ENCODE measurements at places on chromosomes 5 and 9. TPM values are rescaled to one million over a fixed set of nuclear protein-coding genes. Genes with fewer than 3 reads are reported as not detected.

DNA sequence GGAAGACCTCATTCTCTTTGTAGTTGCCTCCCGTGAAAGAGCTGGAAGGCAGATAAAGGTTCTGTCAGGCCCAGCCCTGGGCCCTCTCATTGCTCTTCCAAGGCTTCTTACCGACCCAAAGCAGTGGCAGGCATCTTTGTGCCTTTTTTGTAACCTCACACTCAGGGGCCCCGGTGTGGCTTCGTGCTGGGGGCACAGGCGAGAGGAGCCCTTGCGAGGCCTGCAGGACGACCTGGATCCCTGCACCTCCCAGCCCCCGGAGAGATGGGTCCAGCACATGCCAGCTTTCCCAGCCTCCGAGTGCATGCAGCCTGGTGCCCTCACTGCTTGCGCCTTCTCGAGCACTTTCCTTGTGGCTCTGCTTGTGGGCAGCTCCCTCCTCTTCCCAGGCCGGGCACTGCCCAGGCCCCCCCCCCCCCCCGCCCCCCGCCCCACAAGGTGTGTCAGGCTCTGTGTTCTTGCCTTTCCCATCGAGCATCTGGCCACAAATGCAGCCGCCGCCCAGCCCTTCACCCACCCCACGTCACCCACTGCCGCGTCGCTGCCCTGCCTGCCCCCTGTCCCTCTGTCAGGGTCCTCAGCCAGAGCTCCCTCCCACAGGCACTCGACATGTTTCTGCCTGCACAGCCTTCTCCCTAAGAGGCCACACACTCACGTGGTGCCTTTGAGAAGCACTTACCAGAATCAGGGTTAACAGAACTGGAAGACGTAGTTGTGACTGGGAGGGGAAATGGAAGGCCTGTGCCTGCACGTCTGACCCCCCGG, 63.7 kb upstream of the CACNA1B start:
- H3K27ac ChIP-seq = no peak overlapping the region
- DNase-seq = no peak
- no peak overlapping the region for H3K4me3 ChIP-seq
- peaks cover 88% of the 10 kb centered on the region for H3K36me3 ChIP-seq
- H3K4me1 ChIP-seq = no peaks in the 10 kb centered on the region
- H3K27me3 ChIP-seq = no peaks in the 10 kb centered on the region

- no peak overlapping the region for H3K27ac ChIP-seq
- H3K4me1 ChIP-seq = no peaks in the 10 kb centered on the region
- no peak overlapping the region for H3K4me3 ChIP-seq
- peaks cover 5% of the 10 kb centered on the region for H3K36me3 ChIP-seq
- H3K27me3 ChIP-seq = no peaks in the 10 kb centered on the region
Observed at GRCh38 chr9:99138424-99139284, 33.7 kb downstream of the TGFBR1 start.

DNA sequence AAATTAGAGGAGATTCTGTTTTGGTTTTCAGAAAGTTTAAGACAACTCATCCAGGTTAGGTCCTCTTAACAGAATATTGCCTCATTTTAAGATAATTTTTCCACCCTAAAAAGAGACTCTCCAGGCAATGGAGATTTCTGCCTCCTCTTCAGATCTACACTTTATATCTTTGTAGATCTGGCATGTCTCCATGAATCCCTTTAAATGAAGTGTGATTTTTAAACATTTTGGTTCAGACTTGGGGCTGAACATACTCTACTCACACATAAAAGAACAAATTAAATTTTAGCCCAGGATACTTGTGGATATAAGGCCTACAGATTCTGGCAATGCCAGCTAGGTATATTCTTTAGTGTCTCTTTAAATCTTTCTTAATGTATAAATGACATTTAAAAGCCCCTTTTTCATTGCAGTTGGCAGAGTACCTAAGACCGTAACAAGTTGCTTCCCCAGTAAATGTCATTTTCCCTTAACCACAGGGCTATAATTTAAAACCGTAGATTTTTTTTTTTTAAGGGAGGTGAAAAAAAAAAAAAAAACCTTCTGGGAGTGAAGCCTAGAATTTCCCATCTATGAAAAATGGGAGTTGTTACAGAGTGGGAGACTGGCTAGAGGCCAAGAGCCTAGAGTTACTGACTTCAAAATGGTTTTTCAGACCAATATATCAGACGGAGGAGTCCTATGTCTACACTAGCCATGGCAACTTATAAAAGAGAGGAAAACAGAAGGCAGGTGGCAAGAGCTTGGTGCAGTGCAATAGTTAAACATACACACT, 207.8 kb upstream of the TARS1 start:
- no peak overlapping the region for H3K4me3 ChIP-seq
- H3K27ac ChIP-seq = no peak overlapping the region
- H3K36me3 ChIP-seq = no peaks in the 10 kb centered on the region

DNA sequence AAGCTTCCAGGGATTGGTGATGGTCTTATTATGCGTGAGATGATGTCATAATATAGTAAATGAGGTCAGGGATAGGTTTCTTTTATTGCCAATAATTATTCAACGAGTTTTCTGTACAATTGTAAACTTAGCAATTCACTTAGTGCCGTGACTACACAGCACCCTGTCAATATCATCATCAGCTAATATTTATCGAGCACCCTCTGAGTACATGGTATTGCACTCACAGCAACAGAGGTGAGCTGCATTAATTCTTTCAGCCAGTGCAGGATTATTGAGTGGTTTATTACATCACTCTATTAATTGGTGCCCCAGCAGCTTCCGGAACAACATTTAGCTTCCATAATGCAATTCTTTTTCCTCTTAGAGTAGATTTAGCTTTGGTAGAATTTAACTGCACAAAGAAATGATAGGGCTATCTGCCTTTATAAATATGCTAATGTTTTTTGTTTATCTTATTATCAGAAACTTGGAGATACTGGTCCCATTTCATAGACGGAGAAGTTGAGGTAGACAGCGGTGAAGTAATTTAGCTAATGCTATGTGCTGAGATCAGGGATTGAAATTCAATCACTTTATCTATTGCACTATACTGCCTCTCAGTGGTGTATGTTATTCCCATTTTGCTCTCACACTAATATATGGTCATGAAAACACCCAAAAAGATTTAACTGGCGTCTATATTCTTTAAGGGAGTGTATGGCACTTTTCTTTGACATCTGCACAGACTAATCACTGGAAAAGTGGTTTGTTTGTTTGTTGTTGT, 726.1 kb upstream of the WWC1 start:
- no peaks in the 10 kb centered on the region for H3K36me3 ChIP-seq
- no peaks in the 10 kb centered on the region for H3K4me1 ChIP-seq
- H3K27ac ChIP-seq = no peak overlapping the region
- no peaks in the 10 kb centered on the region for H3K27me3 ChIP-seq
- DNase-seq = no peak

- H3K27ac ChIP-seq = no peak overlapping the region
- no peaks in the 10 kb centered on the region for H3K36me3 ChIP-seq
- H3K4me1 ChIP-seq = peaks cover 3% of the 10 kb centered on the region
- no peak for DNase-seq
Observed at GRCh38 chr9:108244686-108245085, 611.1 kb downstream of the ACTL7B start.

- no peaks in the 10 kb centered on the region for H3K4me1 ChIP-seq
- H3K36me3 ChIP-seq = no peaks in the 10 kb centered on the region
- no peak overlapping the region for H3K4me3 ChIP-seq
Observed at GRCh38 chr5:71810023-71810422, 90.9 kb downstream of the CARTPT start.

DNA sequence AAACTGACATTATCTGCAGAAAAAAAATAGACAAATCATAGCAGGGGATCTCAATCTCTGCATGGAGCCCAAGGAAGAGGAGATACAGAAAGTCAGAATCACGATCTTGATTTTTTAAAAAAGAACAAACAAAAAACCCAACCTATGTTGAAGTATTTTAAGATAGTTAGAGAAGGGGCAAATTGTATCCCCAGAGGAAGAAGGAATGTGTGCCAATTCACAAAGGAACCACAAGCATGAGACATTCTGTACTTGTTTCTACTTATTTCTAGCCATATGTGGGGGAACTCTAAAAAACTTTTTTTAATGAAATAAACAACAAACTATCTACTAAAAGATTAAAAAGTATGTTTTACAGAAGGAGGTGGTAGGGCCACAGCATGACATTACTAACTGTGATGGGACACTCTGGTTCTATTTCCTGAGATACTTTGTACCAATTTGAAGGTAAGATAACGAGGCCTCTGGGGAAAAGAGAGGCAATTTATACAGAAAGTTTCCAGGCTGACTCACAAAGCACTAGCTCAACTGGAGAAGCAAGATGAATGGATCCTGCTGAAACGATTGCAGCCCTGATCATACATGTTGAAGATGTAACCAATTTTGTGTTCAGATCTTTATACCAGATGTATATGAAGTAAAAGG, 22.5 kb downstream of the RANBP3L start:
- H3K36me3 ChIP-seq = no peaks in the 10 kb centered on the region
- no peaks in the 10 kb centered on the region for H3K4me1 ChIP-seq
- H3K27me3 ChIP-seq = no peaks in the 10 kb centered on the region

DNA sequence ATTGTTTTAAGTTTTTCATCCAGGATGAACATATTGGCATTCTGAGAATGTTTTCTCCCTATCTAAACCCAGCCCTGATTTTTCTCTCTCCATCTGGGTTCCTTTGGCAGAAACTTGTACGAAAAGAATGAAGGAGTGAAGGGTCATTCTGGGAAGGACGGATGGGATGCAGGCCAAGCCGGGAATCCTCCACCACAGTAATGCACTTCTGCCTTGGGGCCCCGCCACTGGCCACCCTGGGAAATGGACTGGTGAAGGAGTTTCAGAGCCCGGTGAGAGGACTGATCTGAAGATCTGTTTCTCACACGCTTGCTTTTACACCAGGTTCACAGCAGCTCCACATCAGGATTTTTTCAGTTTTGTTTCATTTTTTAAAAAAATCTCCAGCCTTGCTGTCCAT, 554.8 kb downstream of the BNC2 start:
- peaks cover 10% of the 10 kb centered on the region for H3K4me1 ChIP-seq
- no peaks in the 10 kb centered on the region for H3K36me3 ChIP-seq
- H3K4me3 ChIP-seq = no peak overlapping the region
- DNase-seq = peak; percentile 48
- H3K27ac ChIP-seq = no peak overlapping the region

DNA sequence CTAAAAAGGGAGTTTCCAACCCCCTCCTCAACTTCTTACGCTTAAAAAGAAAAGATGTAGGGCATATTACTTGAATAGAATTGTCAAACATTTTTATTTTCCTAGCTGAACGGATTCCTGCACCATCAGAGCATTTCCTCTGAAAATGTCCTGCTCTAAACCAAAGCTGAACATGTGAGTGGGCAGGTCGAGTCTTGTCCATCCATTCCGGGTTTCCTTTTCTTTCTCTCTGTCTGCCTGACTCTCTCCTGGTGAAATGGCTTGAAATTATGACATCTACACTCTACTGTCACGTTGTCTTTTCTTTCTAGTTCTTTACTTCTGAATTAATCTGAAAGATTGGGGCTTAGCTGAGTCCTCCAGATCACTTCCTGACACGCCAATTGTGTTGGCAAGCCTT, 39.2 kb upstream of the PTPN3 start:
- H3K36me3 ChIP-seq = no peaks in the 10 kb centered on the region
- no peak overlapping the region for H3K4me3 ChIP-seq
- H3K27me3 ChIP-seq = no peaks in the 10 kb centered on the region
- H3K27ac ChIP-seq = no peak overlapping the region
- H3K4me1 ChIP-seq = no peaks in the 10 kb centered on the region
- no peak for DNase-seq

DNA sequence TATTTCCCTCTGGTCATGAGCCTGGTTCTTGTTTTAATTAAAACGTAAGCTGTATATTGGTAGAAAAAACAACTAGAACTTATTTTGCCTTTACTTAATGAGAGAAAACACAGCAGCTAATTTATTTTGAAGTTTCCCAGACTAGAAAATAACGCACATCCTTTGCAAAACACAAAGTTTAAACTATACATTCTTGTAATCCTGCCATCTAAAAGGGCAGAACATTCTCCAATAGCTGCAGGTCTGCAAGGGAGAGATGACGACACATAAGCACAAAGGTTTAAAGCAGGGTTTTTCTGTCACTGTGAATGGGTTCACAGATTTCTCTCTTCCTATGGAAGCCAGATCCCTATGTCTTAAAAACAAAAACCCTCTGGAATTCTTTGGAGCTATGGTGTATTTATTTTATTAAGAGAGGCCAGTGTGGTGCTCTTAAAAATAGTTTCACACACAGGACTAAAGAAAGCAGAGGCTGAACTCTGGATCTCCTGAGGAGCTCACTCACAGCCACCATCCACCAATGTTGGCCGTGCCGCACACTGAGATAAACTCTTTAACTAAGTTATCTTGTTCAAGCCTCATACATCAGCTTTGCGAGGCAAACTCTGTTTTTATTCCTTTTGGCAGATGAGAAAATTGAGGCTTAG, 82.4 kb downstream of the SNCAIP start:
- no peak for DNase-seq
- no peaks in the 10 kb centered on the region for H3K27me3 ChIP-seq
- H3K4me1 ChIP-seq = peaks cover 31% of the 10 kb centered on the region
- H3K27ac ChIP-seq = peak overlapping the region; percentile 8
- H3K4me3 ChIP-seq = no peak overlapping the region
- no peaks in the 10 kb centered on the region for H3K36me3 ChIP-seq

- H3K4me1 ChIP-seq = peaks cover 31% of the 10 kb centered on the region
- peak; percentile 64 for DNase-seq
- no peak overlapping the region for H3K4me3 ChIP-seq
- H3K36me3 ChIP-seq = no peaks in the 10 kb centered on the region
Observed at GRCh38 chr5:760363-761058, 24.0 kb downstream of the ZDHHC11B start.

ENTREP1 gene
- 81.9 TPM for total RNA-seq

DNA sequence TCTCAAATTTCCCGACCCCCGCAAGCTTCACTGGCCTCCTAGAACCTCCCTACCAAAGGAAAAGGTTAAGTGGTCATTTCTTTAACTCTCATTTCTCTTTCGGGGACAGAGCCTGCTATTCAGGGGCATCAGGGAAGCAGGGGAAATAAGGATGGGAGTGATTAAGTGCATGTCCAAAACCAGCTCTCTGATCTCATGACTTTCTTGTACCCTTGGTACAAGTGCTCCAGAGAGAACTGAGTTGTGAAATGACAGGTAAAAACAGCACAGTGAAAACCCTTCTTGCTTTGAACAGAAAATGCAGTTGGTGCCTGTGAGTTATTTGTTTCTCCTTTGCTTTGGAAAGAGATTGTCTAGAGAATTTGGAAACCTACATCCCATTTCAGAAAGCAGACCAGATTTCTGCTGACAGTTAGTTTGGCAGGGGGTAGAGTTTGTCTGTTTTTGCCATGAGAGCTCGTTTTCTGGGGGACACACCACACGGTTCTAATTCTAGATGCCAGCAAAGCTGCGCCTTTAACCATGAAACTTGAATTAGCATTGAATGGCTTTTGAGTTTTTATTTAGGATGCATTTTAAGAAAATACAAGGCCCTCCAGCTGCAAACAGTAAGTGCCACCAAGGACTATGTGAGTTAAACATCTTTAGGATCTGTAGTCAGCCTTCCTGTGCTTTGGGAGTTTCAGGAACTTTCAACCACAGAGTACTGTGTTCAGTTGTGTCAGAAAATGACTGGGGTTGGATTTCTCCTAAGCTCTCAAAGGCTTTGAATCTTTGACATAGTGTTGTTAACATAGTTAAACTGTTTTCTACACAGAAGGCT, 161.7 kb upstream of the LHFPL2 start:
- peaks cover 34% of the 10 kb centered on the region for H3K4me1 ChIP-seq
- no peak overlapping the region for H3K4me3 ChIP-seq
- no peak for DNase-seq
- no peaks in the 10 kb centered on the region for H3K36me3 ChIP-seq
- H3K27me3 ChIP-seq = no peaks in the 10 kb centered on the region

- H3K27me3 ChIP-seq = no peaks in the 10 kb centered on the region
- H3K36me3 ChIP-seq = no peaks in the 10 kb centered on the region
- H3K4me3 ChIP-seq = no peak overlapping the region
- H3K4me1 ChIP-seq = no peaks in the 10 kb centered on the region
Observed at GRCh38 chr5:96893342-96893741, 17.0 kb downstream of the ERAP2 start.
